ENCODE measurements at places on chromosomes 4 and X.

DNA sequence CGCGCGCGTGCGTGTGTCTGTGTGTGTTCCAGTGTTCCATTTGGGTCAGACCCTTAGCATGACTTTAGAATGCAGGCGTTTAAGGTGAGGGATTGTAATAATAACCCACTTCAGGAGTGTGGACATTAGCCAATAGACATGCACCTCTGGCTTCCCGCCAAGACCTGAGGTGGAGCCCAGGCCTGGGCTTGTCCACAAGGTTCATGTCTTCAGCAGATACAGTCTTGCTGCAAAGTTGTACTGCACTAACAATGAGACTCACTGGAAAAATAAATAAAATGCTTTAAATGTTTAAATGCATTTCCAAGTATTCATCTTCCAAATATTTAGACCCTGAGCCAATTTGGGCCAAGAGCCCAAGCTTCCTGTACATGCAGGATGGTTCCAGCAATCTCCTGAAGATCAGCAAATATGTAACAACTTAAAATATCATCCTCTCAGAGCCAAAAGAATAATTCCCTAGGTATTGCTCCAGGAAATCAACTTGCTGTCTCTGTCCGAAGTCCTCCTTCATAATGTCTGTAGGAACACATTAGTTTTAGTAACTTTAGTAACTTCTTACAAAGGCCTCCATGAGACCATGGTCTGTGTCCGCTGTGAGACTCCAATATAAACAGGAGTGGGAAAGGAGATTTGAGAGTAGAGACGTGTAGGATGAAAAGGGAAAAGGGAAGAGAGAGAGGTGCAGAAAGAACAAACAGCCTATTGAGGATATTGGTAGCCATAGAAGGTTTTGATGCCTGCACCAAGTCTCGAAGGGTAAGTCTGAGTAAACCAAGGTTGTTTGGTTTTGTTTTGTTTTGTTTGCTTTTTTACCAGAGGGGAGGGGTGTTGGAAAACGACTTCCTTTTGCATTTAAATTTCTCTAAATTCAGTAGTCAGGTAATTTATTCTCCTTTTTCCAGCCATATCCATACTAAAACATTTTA is 98.5 kb upstream of the KLF3 start:
- no peak for DNase-seq

GRCh38 chr4:148776941-148777340 is 334.7 kb upstream of the NR3C2 start:
- DNase-seq = no peak

- DNase-seq = no peak
Observed at GRCh38 chr4:4860600-4861389, 1.3 kb downstream of the MSX1 start.

DNA sequence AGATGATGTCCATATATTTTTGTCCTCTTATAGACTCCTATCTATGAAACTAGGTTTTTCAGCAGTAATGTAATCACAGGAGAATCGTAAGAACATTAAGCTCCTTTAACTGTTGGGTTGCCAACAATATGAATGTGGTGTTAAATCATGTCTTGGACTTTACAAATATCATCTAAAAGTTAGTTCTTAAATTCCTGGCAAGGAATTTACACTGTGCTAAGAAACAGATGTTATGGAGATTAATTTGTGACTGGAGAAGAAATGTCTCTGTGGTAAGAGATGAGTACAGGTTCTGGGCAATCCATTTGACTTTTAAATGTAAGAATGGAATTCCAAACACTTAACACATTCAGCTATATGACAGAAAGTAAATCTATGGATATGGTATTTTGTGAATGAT is 34.6 kb downstream of the CNKSR2 start:
- DNase-seq = no peak

GRCh38 chrX:108036298-108036973 is 8.4 kb upstream of the VSIG1 start:
- no peak for DNase-seq

GRCh38 chrX:19065535-19065934 is 56.7 kb downstream of the ADGRG2 start:
- no peak for DNase-seq

GRCh38 chrX:41108007-41108406 is 22.8 kb downstream of the USP9X start:
- no peak for DNase-seq

- no peak for DNase-seq
Observed at GRCh38 chr4:25043548-25043947, 12.8 kb upstream of the LGI2 start.

GRCh38 chr4:17188125-17188524 is 289.7 kb upstream of the LDB2 start:
- DNase-seq = no peak

GRCh38 chr4:80500613-80501012 is 165.1 kb downstream of the CFAP299 start:
- no peak for DNase-seq
